GM06990 (cell line): ENCODE measurements at places on chromosomes 11 and 22.

- no peak for DNase-seq
Observed at GRCh38 chr22:30969532-30970355, 679 bp downstream of the TUG1 start.

- peak; percentile 9 for DNase-seq
Observed at GRCh38 chr11:109747839-109748238, 325.8 kb downstream of the C11orf87 start.

GRCh38 chr11:110075105-110075846, 17.9 kb upstream of the ZC3H12C start:
- DNase-seq = no peak

- no peak for DNase-seq
Observed at GRCh38 chr11:41536021-41536568, 76.6 kb upstream of the LRRC4C start.

DNA sequence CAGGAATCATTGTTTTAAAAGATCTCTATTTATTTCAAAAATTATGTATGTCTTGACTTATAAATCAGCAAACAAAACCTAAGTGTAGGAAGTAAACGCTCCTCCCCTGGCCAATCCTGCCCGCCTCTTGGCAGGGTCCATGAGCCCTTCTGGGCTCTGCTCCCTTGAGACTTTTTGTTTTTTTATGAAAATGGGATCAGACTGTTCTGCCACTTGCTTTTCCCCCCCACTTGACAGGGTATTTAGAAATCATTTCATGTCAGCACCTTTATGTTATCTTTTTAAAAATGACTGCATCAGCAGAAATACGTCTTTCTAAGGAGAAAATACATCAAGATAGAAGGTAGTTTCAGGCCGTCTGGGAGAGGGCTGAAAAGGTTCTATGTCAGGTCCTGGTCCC, 35.6 kb downstream of the FBLN1 start:
- no peak for DNase-seq

DNA sequence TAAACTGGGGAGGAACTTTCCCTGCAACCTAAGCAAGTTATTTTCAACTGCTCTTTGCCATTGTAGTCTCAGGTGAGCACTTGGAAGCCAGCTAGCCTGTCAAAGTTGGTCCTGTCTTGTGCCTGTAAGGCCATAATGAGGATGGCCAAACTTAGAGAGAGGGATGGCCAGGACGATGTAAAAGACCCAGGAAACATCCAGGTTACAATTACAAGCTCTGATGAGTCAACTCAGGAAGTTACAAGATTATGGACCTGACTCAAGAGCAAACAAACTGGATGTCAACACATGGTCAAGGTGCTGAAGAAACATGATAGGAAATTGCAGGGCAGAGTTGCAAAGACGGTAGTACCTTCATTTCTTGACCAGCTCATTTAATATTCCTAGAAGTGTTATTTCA, 1.6 kb downstream of the GTPBP1 start:
- no peak for DNase-seq

GRCh38 chr11:72930008-72930407, 115.8 kb downstream of the ATG16L2 start:
- no peak for DNase-seq

GRCh38 chr22:37416389-37416788, 10.9 kb downstream of the ELFN2 start:
- no peak for DNase-seq

- DNase-seq = no peak
Observed at GRCh38 chr11:12245549-12246016, 131.8 kb upstream of the PARVA start.

GRCh38 chr11:33172996-33173395, 11.7 kb upstream of the CSTF3 start:
- DNase-seq = no peak

- no peak for DNase-seq
Observed at GRCh38 chr22:27224485-27225374, 567.3 kb downstream of the MIAT start.

- DNase-seq = no peak
Observed at GRCh38 chr11:120086651-120087050, 51.3 kb downstream of the TRIM29 start.

GRCh38 chr11:77259641-77260040, 41.8 kb downstream of the GDPD4 start:
- DNase-seq = no peak

GRCh38 chr11:78922859-78923625, 348.4 kb upstream of the NARS2 start:
- DNase-seq = no peak

GRCh38 chr22:29202212-29203192, 3.2 kb upstream of the EMID1 start:
- peak; percentile 95 for DNase-seq

DNA sequence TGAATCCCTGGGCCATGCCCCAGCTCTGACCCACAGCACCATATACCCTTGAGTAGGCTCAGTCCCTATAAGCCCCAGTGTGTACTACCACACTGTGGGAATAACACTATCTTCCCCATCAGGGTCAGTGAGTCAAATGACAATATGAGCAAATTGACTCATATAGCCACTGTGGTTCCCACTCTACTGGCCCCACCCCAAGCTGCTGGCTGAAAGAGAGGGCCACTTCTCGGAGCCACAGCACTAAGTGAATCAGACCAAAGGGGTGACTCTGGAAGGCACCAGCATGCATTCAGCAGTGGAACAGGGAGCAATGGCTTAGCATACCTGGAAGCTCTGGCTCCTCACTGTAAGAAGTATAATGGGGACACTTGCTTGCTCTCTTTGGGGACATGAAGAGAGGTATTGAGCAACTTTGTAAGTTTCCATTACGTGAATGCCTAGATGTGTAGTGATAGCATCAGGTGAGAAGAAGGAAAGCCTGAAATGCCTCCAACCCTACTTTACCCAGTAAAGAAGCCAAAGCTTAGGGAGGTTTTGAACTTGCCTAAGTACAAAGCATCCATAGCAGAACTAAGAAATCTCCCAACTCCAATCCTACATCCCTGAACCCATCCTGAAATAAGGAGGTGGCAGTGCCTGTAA, 13.5 kb downstream of the CD59 start:
- no peak for DNase-seq

- DNase-seq = no peak
Observed at GRCh38 chr22:32389685-32390084, 22.4 kb downstream of the RTCB start.

DNA sequence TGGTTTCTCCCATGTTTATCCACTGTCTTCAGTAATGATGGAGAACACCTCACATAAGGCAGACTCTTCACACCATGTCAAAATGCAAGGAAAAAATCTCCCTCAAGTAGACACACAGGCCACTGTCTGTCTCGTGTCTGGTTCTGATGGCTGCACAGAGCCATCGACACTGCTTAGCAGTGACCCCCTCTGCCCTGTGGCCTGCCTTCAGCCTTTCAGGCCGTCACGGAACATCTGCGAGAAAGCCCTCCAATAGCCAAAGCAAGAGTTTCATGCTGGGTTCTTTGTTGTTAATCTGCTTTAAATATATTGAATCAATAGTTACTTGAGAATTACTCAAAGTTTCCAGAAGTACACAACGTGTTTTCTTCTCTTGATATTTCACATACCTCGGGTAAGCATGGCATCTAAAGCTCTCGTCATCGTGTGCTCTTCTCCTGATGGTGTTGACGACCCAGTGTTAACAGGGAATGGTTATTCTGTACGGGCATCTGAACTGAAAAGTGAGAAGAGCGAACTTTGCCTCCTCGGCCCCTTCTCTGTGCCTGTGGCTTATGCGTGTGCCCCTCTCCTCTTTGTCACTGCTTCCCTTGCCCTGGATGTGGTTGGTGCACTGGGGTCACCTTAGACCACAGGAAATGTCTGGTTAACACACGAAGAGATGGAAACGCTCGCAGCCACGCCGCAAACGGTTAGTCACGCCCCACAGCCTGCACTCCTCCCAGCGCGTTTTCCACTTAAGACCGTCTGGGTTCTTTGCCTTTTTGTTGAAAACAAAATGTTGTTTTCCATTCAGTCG, 33.4 kb upstream of the CTTN start:
- DNase-seq = peak; percentile 30

GRCh38 chr11:102802341-102802740, 4.4 kb upstream of the MMP1 start:
- DNase-seq = no peak

GRCh38 chr11:102318469-102318868, 1.2 kb downstream of the BIRC3 start:
- DNase-seq = no peak

DNA sequence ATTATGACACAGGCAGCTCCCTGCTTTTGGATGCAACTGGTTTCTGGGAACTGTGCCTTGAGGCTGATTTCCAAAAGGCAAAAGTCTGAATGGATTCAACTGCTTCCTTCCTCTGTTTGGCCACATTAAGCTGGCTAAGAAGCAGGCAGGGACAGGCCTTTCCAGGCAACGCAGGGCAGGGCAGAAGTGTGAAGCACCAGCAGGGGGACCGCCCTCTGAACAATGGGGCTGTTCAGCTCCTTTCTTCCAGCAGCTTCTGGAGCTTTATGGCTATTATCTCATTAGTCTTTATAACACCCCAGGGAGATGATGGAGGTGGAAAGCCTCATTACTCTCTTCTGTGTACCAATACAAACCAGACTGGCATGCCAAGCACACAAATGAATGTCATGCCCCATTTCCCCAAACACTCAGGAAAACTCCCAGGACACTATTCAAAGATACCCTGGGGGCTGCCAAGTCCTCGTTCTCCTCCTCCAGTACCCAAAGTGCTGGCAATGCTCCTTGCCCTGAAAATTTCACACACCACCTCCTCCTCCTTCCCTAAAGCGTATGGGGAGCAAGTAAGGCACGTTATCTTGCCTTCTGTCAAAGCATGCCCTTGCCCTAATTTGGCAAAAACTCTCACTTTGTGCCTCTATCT, 21.3 kb downstream of the MORC2 start:
- DNase-seq = no peak

GRCh38 chr11:70448983-70449567, 50.7 kb downstream of the CTTN start:
- DNase-seq = no peak

GRCh38 chr11:64314805-64315561, 2.4 kb downstream of the TRMT112 start:
- no peak for DNase-seq

- DNase-seq = no peak
Observed at GRCh38 chr11:44305470-44306051, 4.4 kb downstream of the ALX4 start.

- no peak for DNase-seq
Observed at GRCh38 chr22:43257549-43257948, 70.6 kb upstream of the TTLL12 start.

DNA sequence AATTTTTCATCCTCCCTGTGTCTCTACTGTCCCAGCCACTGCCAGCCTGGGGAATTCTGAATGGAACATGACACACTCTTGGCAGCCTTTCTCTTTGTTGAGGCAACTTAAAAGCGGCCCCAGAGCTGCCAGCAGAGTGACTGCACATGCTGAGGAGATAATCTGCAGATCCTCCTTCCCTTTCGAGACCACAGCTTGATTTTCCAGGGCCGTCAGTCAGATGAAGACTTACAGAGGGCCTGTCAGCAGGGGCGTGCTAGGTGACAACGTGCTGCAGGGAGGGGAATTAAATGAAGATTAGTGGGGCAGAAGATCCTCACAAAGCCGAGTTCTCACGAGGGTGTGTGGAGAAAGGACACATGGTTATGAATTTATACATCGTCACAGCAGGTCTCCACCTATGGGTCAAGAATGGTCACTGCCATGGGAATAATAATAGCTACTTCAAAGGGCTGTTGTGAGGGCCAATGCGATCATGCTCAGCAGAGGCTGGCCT, 193.5 kb upstream of the PITPNB start:
- DNase-seq = no peak

GRCh38 chr11:59102259-59102765, 4.7 kb upstream of the FAM111B start:
- DNase-seq = peak; percentile 88

GRCh38 chr22:25083056-25083806, 116.4 kb upstream of the CRYBB3 start:
- no peak for DNase-seq

GRCh38 chr11:689625-690024, 5.4 kb downstream of the DEAF1 start:
- no peak for DNase-seq

DNA sequence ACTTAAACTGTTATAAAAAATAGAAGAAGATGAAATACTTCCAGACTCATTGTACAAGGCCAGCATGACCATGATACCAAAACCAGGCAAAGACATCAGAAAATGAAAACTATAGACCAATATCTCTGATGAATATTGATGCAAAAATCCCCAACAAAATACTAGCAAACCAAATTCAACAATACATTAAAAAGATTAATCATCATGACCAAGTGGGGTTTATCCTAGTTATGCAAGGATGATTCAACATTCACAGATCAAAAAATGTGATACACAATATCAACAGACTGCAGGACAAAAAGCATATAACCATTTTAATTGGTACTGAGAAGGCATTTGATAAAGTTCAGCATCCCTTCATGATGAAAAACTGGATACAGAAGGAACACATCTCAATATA, 824.5 kb upstream of the RAG2 start:
- no peak for DNase-seq

DNA sequence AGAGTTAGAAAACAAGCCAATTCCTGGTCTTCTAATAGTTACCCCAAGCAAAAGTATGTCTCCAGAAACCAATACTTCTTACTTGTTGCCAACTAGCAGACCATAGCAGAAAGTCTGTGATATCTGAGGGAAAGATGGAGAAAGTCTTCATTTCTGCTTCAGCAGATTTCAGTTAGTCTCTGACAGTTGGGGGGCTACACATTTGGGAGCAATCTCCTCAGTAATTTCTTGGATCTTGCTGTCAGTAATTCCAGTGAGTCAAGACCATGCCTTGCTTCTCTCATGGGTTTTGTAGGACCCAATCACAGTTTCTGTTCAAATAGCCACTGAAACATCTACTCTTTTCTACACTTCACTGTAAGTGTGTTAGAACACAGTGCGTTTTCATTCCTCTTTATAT, 118.8 kb downstream of the ATXN10 start:
- no peak for DNase-seq

- DNase-seq = no peak
Observed at GRCh38 chr11:36456156-36456555, 53.9 kb downstream of the TRAF6 start.

- DNase-seq = no peak
Observed at GRCh38 chr11:3686751-3687150, 15.6 kb upstream of the CHRNA10 start.

GRCh38 chr11:17544181-17544622, at the start of gene USH1C:
Gene USH1C, minus strand, starts transcription at chr11:17544416. Its CDS starts 109 bp downstream, at chr11:17544307.
- no peak for DNase-seq
